ENCODE measurements at places on chromosomes 4 and X.

DNA sequence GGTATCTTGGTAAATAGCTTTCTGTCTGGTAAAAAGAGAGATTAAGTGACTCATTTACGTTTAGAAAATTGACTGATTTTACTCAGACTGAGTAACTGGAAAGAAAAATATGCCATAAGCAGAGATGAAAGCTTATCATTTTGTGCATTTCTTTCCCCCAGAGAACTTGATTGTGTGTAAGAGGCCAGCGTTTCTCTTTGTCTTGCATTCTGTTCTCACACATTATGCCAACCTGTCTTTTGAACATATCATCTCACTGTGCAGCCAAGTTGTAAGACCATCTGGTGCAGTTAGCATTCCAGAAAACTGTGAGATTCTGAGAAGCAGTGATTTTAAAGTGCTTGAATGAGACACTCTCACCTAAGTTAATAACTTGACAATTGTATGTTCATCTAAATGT lies 651.3 kb downstream of the TECRL start:
- DNase-seq: peak; percentile 3

DNA sequence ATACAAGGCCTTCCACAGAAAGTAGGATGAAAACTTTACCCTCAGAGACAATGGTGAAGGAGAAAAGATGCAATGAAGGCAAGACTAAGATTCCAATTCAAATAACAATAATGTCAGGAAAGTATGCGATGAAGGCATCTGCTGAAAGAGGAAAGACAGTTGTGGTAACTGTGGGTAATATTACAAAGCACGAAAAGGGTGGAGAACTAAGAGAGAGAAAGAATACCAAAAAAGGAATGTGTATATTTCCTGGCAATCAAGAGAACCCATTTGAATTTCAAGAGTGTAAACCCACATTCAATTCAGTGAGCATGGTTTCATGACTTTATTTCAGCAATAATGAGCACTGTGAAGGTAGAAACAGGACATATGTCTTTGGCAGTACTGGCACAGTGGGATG lies 225.5 kb downstream of the PALLD start:
- peak; percentile 21 for DNase-seq

DNA sequence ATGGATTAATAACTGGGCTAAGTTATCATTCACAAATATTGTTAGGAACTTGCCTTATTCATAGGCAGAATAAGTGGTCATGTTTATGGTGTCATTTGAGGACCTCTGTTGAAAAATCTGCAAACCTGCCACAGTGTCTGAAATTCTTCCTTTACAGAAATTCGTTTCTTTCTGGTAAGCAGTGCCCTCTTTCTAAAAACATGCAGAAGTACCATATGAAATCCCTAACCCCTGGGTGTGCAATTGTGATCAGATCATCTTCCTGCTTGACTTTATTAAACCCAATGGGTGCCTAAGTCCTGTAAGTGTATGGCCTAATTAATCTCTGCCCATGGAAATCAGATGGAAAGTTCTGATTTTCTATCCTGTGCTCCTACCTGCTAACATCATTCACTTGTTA lies 4.4 kb upstream of the HTATSF1 start:
- DNase-seq: no peak

- no peak for DNase-seq
Observed at GRCh38 chr4:23970201-23970850, 80.5 kb upstream of the PPARGC1A start.

GRCh38 chr4:68375667-68376559 lies 26.0 kb upstream of the YTHDC1 start:
- DNase-seq: peak; percentile 71

DNA sequence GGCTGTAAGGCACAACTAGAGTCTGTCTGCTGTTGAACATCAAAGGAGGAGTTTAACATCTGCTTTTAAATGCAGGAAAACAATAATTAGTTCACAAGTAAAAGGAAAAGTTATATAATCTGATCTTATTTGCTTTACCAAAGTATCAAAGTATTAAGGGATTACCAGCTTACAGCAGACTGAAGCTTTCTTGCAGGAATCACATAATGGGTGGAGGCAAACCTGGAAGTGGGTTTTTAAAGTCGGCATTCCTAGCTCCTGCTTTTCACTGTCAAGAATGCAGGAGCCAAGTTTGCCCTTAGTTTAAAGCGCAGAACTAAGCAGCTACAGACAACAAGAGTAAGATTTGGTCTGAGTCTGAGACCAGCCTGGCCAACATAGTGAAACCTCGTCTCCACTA lies 122.2 kb downstream of the APBB2 start:
- no peak for DNase-seq

- DNase-seq: no peak
Observed at GRCh38 chr4:90730752-90731151, 603.6 kb downstream of the CCSER1 start.

GRCh38 chr4:84750260-84750959 lies 167.5 kb downstream of the CDS1 start:
- DNase-seq: peak; percentile 73
